ENCODE measurements at places on chromosomes 2 and 18.

DNA sequence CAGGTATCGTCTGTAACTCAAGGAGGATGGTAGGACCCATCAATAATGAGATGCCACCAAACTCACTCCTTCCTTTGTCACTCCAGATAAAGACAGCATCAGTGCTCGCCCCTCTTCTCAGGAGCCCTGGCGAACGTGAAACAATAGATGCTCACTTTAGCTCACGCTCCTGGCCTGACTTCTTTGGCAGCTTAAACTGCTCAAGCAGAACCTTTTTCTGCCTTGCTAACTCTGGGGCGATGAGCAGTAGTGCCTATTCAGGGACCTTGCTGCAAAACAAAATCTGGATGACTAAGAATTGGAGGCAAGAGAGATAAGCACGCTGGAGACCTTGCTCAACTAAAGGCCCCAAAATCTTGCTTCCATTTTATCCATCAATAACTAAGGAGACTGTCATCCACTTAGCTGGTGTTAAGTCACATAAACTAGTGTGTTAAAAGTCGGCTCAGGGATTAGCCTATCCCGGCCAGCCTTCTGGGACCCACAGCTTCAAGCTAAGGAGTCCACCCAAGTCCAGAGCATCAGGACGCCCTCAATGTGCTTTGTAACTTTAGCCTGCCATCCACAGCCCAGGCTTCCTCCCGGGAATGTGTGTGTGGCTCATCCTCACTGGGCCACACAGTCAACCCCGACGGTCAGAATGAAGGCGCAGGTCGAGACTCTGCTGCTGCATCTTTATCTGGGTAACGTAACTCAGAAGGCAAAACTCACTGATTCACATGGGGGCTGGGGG lies 38.9 kb downstream of the ZNF516 start:
- DNase-seq: no peak

DNA sequence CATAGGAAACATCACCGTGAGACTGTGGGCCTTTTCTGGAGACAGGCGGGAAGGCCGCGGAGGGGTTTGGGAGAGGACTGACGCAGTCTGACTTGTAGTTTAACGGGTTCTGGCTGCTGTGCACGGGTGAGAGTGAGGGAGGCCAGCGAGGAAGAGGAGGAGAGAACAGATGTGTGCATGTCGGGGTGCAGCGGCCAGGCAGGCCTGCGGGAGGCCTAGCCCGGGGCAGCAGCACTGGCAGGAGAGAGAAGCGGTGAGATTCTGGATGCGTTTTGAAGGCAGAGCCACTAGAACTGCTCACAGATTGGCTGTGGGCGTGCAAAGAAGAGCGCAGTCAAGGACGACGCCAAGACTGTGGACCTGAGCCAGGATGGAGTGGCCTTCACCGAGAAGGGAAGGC lies 53.9 kb downstream of the PTGR3 start:
- DNase-seq: no peak

DNA sequence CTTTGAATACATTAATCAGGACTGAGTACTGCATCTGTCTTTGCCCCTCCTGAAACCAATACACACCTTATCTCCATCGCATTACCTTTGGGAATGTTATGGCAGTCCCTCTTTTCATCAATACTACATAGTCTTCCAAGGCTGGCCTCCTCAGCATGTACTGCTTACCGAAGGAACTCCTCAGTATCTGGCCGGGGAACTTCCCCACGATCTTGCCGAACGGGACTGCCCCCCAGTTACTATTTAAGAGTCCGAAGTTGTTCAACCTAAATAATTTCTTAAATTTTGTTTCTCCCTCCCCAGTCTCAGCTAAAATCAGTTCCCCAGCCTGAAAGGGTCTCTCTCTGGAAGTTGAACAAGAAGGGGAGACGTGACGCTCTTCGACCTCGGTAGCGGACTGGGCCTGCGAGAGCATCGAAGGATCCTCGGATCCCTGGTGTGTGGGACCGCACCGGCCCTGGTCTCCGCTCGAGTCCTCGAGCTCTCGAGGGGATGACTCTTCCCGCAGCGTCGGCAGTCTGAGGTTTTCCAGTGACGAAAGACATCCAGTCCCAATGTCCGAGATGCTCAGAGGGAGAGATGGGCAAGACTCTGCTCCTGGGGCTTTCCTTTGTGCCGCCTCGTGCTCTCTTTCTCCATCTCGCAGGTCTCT lies 489 bp downstream of the TRMT61B start:
- no peak for DNase-seq

DNA sequence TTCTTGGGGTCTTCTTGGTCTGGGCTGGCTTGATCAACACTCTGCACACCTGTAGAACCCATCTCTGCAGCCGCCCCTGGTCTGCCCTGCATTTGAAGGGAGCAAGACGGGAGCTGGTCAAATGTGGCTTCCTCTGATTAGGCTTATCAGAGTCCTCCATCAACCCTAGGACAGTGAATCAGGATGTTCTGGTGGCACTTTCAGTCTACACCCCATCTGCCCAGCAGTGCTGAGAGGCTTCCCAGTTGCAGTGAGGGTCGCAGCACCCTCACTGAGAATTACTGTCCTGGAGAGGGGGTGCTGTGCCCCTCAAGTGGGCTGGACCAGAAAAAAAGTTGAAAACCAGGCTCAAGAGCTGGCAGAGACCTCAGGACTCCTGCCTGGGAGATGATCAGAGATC lies 152.9 kb downstream of the DYSF start:
- no peak for DNase-seq

GRCh38 chr2:220767591-220768255 lies 804.4 kb downstream of the EPHA4 start:
- no peak for DNase-seq

GRCh38 chr2:117087535-117088291 lies 726.8 kb upstream of the DDX18 start:
- DNase-seq: no peak

GRCh38 chr2:241996100-241996499 lies 126.6 kb downstream of the RTP5 start:
- no peak for DNase-seq

DNA sequence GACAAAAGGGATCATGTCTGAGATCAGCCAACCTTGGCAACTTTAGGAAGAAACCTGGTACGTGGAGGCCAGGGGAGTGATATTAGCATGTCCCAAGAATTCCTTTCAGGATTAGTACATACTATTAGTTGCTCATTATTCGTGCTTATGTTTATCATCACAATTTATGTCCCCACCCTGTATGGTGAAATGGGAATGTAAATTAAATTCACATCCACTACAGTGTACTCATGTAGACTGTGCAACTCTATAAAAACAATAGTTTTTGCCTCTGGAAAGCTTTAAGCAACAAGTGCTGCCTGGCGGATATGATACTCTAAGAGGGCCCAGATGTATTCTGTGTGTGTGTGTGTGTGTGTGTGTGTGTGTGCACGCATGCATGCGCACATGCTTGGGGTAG lies 110.7 kb downstream of the GALNT14 start:
- no peak for DNase-seq

- DNase-seq: no peak
These were observed 29.6 kb upstream of the FOSL2 start for GRCh38 chr2:28362991-28363521.

GRCh38 chr2:223037445-223037800 lies 14.6 kb upstream of the KCNE4 start:
- no peak for DNase-seq

- peak; percentile 31 for DNase-seq
These were observed 35.1 kb upstream of the MAPRE2 start for GRCh38 chr18:35005963-35006577.

DNA sequence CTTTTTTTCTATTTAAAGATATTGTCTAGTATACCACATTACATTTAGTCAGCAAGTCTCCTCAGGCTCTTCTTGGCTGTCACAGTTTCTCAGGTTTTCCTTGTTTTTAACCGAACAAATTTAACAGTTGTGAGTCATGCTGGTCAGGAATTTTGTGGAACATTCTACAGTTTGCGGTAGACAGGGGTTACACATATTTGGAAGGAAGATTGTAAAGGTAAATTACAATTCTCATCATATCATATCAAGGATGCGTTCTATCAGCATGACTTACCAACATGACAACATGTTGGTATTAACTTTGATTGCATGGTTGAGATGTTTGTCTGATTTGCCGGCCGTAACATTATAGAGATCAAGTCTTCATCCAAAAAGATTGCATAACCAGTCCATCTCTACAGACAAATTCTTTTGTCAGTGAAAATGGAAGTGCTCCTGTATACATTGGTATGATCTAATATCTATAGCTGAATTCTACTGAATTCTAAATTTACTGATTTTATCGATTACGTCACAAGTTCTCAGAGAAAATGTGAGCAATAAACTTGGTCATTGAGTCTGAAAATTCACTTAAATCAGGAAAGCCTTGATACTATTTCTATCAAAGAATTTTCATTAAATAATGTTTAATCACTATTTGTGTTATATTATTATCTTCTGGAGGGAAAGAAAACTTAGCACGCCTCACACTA lies 664.4 kb upstream of the SLC8A1 start:
- no peak for DNase-seq

DNA sequence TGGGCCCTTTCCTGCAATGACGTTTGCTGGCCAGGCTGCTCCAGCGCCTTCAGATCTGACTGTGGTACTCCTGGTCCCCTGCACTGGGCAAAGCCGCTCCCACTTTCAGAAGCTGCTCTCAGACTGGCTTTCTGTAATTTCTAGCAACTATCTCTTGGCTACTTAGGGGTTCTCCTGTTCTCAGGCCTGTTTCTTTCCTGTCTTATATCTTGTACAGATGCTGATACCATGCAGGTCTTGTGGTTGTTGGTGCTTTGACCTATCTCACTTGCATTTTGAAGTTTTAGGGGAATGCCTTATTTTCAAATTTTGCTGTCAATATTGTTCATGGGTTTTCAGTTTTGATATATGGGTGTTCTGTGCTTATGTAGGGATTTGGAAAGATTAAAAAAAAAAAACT lies 145.8 kb downstream of the CLIP4 start:
- no peak for DNase-seq

DNA sequence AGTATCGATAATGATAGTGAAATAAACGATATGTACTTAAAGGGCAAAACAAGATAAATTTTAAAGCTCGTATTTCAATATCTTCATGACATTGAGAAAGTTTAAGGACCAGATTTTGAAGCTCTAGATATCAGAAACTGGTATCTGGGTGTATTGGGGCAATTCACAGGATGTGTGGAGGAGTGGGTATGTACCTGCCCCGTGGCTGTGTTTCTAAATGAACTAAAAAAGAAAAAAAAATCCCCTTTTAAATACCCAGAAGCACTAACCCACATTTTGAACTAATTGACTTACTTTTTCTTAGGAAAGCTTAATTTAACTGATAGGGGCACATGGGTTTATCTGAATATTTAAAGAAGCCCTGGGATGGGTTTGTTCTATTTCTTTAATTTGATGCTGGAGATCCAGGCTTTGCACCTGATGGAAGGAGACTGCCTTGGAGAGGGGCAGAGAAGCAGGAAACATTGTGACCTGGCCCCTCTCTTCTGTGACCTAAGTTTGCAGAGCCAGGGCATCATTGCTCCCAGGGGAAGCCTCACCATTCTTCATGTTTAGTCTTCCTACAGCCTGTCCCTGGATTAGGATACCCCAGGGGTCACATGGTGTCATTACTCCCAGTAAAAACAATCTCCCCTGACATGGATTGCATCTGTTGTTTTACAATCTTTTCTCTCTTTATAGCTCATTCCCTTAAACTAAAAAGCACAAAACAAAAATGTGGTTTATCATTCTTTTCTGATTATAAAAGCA lies 7.6 kb upstream of the KCTD1 start:
- no peak for DNase-seq

- DNase-seq: no peak
These were observed 258.3 kb downstream of the ALPK2 start for GRCh38 chr18:58370612-58371011.

- DNase-seq: no peak
These were observed 118.9 kb downstream of the LCLAT1 start for GRCh38 chr2:30565851-30566358.

DNA sequence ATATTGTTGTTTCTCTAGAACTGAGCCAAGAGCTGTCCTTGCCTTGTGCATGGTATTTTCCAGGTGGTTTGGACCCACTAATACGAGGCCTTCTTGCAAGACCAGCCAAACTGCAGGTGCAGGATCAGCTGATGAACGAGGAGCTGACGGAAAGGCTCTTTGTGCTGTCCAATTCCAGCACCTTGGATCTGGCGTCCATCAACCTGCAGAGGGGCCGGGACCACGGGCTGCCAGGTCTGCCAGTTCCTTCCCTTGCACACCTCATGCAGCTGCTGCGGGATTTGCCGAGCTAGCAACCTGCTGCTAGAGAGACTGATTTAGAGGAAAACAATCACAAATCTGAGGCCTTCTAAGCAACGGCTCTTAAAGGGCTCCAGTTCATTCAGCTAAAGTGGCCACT lies 74.5 kb downstream of the TPO start:
- DNase-seq: no peak

DNA sequence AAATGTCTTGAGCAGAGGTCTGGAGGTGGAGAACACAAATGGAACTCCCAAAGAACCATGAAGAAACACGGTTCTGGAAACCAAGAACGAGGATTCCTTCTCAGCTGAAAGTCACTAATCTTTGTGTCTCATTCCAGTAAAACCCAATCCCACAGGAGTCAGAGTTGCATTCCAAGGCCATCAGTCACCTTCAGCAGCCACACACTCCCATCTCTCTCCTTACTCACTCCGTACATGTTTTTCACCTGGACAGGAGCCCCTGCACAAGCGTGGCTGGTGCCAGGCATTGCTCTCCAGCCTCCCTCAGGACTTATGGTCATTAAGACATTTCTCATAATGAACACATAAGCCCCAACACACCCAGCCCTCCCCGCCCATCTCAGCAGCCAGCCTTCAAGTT lies 175.4 kb upstream of the SIX2 start:
- no peak for DNase-seq

DNA sequence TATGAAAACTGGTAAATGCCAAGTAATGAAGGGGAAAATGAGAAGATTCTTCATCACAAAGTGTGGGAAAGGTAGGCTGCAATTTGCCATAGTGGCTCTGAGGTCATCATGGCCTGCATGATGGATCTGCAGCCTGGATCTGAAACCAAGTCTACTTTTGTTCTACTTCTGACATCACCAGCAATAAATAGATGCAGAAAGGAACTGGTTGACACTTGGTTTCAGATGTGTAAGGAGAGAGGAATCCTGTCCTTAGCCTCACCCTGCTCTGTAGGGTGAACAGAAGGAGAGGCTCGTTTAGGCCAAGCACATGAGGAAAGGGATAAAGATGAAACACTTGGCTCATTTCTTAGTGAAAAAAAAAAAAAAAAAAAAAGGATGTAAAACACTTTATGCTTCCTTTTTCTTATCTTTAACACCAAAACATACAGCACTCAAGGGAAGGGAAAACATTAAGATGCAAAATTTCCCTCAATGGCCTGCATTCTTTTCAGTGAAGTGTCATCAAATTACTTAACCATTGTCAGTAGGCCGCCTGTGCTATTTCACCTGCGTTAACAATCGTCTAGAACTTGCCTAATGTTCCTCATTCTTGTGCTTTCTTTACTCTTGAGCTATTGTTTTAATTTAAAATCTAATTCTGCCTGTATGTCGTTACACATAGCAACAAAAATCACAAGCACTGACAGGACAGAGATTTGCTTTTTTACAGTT lies 3.9 kb downstream of the NEB start:
- DNase-seq: no peak

GRCh38 chr2:236678307-236678975 lies 108.8 kb downstream of the ACKR3 start:
- DNase-seq: no peak

- no peak for DNase-seq
These were observed 101.9 kb downstream of the DNER start for GRCh38 chr2:229612384-229612971.

GRCh38 chr2:45401431-45401922 lies 209.6 kb downstream of the SRBD1 start:
- no peak for DNase-seq

Data from DMS 273 treated with DMSO at 0.1 percent for 48 hours (cell line).